ENCODE measurements at places on chromosomes 16 and 17. TPM values are rescaled to one million over a fixed set of nuclear protein-coding genes. Genes with fewer than 3 reads are reported as not detected.

GRCh38 chr16:16045296-16045695, 95.9 kb downstream of the ABCC1 start:
- no peak for DNase-seq

- DNase-seq, result no peak
Measured at GRCh38 chr16:49537924-49538459, 164.4 kb downstream of the C16orf78 start.

DNA sequence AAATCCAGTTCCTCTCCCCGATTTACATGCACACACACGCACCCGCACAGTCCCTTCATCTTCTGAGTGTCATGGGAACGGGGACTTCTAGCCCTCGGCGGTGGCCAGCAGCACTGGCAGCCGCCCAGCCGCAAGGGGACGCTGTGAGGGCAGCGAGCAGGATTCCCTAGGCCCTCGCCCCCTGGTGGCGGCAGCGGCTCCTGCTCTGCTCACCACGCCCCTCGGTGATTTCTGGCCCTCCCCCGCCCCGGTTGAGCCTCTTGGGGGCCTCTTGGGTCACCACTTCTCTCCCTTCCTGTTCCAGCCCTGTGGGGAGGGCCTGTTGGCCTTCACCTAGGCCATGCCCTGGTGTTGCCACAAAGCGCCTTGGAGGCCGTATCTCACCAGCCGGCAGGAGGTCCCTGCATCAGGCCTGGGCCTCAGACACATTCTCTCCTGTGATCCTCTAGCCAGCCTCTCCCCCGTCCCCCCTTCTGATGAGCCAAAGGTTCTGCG, 75.2 kb upstream of the KSR1 start:
- no peak for DNase-seq

DNA sequence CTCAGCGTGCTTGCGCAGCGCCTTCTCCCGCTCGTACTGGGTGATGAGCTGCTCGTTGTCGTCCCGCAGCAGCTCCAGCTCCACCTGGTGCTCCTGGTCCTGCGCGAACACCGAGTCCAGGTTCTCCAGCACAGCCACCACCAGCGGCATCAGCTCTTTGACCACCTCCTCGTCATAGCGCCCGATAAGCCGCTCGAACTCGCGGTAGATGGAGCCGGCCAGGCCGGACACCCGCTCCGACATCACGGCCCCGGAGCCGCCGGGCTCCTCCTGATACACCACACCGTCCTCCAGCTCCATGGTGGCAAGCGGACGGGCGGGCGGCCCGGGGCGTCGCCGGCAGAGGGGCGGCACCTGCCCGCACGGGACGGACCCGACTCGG, 320 bp downstream of the SPAG9 start:
- no peak for DNase-seq

- no peak for DNase-seq
Measured at GRCh38 chr17:864315-864714, 82.2 kb downstream of the MRM3 start.

DNA sequence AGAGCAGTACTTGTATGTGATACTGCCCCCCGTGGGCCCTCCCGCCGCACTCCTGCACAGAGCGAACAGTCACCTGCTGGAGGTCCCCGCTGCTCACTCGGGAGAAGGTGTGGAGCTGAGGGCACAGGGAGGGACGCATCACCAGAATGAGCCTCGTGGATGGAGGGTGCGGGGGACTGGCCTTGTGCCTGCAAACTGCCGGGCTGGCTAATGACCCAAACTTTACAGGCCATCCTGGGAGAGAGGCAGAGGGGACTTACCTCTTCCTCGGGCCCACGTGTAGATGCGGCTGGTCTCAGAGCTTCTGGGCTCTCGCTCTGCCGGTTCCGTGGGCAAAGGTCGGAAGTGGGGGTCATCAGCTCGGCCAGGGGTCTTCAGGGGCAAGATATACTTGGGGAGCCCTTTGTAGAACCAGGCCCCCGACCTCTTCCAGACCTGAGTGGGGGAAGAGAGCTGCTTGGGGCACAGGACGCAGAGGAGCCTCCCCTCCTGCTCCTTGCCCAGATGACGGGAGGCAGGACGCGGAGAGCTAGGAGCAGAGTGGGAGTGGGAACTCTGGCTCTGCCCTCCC, 65.5 kb upstream of the DOC2B start:
- DNase-seq, result no peak

DNA sequence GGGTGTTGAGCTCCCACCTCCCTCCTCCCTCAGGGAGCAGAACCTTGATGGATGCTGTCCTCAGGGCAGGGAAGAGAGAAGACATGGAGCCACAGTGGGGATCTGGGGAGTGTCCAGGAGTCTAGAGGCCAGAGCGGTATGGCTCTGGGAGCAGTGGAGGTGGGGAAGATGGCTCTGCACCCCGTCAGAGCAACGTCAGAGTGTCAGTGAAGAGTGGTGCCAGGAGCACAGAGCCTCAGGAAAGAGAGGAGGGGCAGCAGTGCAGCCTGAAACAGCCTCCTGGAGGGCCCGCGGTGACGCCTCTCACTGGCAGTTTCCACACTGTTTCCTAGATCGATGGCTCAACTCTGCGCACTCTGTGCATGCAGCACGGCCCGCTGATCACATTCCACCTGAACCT, 23.2 kb upstream of the SLC5A11 start:
- no peak for DNase-seq

DNA sequence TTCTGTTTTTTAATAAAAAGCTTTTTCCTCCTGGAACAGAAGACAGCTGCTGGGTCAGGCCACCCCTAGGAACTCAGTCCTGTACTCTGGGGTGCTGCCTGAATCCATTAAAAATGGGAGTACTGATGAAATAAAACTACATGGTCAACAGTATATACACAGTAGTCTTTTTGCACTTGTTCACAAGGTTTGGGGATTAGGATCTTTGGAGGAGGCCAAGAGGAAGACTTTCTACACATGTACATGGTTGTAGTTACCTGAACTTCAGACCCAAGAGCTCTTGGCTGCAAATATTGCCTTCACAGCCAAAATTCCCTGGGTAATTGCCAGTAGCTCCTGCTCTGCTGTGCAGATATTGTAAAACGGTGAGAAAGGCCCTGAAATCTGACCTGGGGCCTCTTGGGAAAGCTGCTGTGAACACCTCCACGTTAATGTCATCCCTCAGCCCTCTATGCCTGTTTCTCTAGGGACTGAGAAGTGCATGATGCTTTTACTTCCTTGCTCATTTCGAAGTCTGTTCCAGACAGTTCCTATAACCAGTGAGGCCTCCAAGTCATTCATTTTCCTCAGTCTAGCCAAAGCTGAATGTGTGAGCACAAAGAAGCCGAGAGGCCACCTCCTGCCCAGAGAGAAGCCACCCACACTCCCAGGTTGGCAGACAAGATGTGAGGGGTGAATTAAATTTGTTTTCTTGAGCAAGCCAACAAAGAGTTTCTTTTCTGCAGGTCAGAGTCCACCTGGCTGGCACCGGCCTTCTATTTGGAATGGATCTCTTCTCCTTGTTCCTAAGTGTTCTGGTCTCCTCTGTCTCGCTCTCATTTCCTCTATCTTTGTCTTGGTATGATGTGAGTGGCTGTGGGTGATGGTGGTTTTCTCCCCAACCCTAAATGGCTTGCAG, 15.9 kb downstream of the ANKRD40 start:
- DNase-seq, result no peak

GRCh38 chr17:30021708-30022317, 80.4 kb downstream of the EFCAB5 start:
- DNase-seq, result no peak

- no peak for DNase-seq
Measured at GRCh38 chr16:19014461-19014860, 30.7 kb downstream of the TMC7 start.

DNA sequence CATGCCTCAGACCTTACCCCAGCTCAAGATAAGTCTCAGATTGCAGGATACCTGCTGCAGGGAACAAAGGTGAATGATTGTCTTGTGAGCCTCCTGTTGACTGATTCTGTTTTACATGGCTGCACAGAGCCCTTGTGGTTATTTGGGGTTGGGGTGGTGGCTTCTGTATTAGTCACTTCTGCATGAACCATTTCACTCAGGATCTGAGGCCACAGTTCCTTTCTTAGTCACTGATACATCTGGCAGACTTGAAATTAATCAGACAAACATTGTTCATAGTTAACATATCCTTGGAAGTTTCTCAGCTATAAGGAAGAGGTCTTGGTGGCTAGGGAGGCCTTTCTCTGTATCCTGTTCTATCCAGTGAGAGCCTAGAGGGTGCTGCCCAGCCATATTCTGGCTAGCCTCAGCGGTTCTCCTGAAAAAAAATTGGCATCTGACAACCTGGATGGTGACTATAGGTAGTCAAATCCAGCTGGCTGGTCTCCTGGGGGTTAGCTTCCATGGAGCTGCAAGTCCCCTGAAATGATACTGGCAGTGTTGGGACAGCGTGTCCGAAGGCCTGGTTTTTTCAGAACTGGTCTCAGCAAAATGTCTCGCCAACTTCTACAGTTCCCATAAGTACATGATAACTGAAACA, 8.4 kb upstream of the PLK1 start:
- DNase-seq, result peak; percentile 84

DNA sequence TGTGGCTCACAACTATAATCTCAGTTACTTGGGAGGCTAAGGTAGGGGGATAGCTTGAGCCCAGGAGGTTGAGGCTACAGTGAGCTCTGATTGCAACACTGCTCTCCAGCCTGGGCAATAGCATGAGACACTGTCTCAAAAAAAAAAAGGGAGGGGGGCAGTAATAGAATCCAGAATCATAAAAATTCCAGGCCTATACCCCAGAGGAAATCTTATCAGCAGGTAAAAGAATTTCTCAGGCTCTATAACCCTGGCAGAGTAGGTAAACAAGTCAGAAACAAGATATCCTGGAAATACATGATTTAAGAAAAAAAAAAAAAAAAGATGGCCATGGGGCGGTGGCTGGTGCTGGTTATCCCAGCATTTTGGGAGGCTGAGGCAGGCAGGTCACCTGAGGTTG, 12.9 kb downstream of the SPAG9 start:
- DNase-seq, result no peak

DNA sequence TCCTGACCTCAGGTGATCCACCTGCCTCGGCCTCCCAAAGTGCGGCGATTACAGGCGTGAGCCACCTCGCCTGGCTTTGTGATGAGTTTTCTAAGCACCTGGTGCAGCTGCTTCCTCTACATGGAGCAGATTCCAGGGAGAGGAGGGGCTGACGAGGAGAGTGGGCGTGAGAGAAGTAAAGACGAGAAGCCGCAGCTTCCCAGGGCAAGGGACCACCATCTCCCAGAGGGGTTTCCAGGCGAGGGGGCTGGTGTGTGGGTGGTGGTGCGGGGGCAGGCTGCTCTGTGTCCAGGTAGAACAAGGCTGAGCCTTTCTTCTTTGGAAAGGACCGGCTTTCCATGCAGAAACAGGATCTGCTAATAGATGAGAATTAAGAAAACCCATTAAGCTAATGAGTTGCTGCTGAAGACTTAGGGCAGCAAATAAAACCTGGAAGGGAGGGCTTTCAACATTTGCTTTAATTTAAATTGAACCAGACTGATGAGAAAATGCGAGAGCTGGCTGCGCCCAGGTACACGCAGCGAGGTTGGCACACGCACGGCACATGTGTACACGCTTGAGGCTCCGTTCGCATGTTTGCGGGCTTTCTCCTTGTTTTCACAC, 236.7 kb downstream of the RBFOX3 start:
- DNase-seq, result no peak

- DNase-seq, result no peak
Measured at GRCh38 chr16:31471875-31472708, at the start of gene TGFB1I1. Gene TGFB1I1 (plus strand): TSS chr16:31472152. CDS start chr16:31472189, 37 bp downstream.

GRCh38 chr17:50198026-50198669, 3.3 kb downstream of the COL1A1 start:
- no peak for DNase-seq

GRCh38 chr17:27109346-27109745, 184.6 kb upstream of the WSB1 start:
- no peak for DNase-seq

GRCh38 chr17:41009301-41009760, 403 bp upstream of the KRTAP3-1 start:
- no peak for DNase-seq

DNA sequence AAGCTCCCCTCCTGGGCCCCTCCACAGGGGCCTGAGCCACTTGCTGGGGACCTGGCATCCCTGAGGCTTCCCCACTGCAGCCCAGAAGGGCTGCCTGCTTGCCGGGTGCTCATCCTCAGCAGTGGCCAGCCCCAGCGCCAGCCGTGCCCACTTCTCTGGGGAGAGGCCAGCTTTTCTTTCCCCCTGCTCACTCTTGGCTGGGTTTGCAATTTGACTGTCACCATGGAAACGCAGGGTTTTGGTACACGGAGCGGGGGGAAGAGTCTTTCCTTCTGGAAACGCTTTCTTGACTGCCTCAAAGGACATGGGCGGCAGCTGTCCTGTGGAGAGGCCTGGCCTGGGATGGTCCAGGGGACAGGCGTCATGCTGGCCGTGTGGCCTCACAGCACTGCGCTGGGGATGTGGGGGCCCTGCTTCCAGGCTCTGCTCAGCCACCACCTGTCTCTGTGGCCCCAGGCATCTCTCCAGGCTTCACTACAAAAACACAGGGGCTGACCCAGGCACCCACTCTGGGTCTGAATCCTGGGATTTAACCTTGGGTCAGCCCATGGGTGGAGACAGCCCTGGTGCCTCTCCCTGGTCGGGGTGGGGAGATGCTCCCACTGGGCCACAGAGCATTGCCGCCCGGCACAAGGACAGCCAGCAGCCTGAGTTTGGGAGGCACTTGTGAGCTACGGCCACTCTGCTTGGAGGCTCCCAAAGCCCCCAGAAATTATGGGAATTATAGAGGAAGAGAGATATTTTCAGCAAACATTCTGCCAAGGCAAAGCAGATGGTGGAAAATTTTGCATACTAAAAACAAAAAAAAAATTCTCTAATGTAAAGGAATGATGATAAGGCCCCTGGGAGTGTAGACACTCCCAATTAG, 45.9 kb upstream of the DOC2B start:
- no peak for DNase-seq

DNA sequence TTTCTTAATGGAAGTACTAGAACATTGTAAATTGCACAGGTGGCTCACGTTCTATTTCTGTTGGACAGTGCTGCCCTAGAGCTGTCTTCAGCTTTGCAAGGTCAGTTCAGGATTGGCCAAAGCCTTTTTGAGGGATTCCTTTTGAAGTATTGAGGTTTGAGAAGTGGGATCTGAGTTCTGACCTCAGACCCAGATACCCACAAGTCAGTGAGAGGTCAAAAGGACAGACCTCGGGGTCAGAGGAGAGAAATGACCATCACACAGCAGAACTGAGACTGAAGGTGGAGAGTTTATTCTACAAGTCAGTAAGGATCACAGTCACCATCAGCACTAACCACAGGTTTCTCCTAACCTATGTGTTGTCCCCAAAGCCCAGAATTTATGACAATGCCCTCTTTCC, 1.7 kb downstream of the ACSM5 start:
- DNase-seq, result no peak

The CDH1 gene
- 56.8 TPM for total RNA-seq

The STH gene
- total RNA-seq, result not detected

The NPIPA3 gene
- total RNA-seq, result 1.2 TPM

The ARL5C gene
- not detected for total RNA-seq

The MEIOC gene
- 9.8 TPM for total RNA-seq

The COX10 gene
- 24.8 TPM for total RNA-seq

The MEIOB gene
- 2.1 TPM for total RNA-seq
